ENCODE measurements at places on chromosomes 6 and 20.

DNA sequence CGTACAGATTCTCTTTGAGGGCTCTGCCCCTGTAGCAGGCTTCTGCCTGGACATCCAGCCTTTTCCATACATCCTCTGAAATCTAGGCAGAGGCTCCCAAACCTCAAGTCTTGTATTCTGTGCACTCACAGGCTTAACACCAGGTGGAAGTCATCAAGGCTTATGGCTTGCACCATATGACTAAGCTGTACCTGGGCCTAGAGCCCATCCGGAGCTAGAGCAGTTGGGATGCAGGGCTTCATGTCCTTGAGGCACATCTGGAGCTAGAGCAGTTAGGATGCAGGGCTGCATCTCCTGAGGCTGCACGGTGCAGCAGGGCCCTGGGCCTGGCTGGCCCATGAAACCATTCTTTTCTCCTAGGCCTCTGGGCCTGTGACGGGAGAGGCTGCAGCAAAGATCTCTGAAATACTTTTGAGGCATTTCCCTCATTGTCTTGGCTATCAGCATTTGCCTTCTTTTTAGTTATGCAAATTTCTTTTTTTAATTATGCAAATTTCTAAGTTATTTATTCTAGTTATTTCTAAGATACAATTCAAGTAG lies 98.7 kb downstream of the CD24 start:
- DNase-seq: no peak

DNA sequence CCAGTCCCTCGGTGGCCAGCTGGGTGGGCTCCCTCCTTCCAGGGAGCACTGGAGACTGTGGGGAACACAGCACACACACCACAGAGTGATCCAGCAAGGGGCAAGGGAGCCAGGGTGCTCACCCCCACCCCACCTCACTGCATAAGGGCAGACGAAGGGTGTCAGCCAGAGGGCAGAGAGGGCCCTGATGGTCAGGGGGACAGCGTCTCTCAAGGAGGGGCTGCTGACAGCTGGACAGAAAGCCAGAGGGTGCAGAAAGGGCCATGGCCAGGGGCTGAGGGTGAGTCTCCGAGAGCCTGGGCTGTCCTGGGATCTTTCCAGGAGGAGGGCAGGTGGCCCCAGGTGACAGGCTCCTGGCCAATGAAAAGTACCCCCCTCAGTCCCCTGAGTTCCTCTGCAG lies 73.4 kb upstream of the PMEPA1 start:
- no peak for DNase-seq

DNA sequence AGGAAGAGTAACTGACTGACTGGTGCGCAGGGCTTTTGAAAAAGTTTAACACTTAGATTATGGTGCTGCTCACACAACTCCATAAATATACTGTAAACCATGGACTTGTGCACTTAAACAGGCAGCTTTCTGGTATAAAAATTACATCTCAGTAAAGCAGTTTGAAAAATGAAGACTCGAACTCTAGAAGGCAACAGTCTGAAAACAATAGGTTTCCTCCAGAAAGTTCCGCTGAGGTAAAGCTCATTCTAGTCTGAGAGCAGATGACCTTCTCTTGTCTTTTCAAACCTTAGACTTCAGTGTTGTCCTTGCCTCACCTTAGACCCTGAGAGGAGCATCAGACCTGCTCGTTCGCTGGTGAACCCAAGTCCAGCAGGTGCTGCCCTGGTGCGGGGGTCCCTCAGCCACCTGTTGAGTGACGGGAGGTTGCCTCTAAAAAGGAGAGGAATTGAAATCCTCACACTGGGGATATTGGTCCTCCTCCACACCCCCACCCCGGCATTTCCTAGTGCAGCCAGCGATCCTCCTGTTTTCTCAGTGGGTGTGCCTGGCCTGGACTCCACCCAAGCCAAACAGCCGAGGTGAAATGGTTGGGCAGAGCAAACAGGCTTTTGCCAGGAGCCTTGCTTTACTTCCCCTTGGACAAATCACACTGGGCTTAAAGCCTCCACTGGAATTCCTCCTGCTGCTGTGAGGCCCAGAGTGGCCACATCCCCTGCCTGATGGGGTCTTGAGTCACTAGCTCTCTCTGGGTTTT lies 14.7 kb upstream of the PYGB start:
- no peak for DNase-seq

- no peak for DNase-seq
Measured at GRCh38 chr20:11195899-11196558, 522.2 kb upstream of the JAG1 start.

DNA sequence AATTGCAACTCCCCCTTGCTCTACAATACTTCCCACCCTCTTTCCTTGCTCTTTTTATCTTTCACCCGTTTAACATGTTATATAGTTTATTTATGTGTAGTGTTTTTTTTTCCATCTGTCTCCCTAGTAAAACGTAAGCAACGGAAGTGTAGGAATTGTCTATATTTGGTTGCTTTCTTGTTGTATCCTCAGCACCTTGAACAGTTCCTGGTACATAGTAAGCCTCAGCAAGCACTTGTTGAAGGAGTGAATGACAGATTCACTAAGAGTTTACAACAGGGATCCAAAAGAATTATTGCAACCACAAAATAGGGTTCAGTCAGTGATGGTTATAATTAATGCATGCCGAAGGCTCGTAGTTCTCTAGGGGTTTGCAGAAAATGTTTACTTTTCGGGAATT lies 242.7 kb downstream of the SAMD5 start:
- no peak for DNase-seq

DNA sequence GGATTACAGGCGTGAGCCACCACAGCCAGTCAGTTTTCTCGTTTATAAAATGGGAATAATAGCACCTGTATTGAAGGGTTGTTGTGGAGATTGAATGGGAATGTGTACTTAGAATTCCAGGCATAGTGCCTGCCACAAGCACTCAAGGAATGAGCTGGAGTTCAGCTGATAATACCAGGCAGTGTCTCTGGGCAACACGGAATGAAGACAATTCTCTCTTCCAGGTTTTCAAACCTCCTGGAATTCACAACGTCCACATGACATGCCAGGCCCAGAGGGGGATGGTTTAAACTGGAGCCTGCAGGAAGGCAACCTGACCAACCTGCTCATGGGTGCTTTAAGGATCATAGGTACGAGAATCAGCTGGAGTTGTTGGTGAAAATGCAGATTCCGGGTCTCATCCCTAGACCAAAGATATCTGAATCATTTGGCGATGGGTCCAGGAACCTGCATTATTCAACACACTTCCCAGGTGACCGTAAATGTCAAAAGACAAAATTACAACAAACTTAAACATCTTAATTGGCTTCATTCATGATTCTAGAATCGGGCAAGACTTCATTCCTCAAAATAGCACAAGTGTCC lies 1.9 kb upstream of the PTPN1 start:
- no peak for DNase-seq

- no peak for DNase-seq
Measured at GRCh38 chr20:40319741-40320516, 369.1 kb downstream of the MAFB start.

DNA sequence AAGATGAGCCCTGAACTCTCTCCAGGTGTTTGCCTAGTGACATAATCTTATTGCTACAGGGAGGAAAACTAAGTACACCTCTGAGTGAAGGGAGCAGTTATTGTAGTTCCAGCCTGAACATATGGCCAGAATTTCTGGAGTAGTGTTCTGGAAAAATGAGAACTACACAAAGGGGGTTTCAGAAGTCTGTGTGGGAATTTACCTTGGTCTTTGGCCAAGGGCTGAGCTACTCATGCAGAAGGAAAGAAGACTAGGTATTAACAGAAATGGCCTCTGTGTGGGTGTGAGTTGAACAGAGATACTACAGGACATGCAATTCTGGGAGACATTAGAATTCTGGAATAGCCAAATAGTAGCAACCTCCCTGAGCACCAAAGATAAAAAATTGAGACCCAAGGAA lies 1009.7 kb upstream of the GJE1 start:
- DNase-seq: no peak

GRCh38 chr20:4187147-4187546 lies 171.8 kb upstream of the RNF24 start:
- no peak for DNase-seq

DNA sequence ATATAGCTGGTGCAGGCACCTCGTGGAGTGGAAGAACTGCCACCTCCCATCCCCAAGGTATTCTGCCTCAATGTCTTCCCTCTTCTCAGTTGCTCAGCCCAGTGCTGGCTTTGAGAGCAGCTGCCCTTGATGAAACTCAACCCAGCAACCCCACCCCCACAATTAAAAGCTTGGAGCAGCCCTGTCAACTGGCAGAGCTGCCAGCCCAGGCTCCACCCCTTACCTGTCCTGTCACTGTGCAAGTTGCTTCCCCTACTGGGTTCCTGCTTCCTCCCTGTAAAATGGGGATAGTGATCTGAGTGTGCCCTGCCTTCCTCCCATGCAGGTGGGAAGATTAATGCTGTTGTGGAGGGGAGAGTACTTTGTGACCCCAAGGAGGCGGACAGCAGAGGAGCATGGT lies 4.5 kb downstream of the TMEM63B start:
- DNase-seq: no peak

DNA sequence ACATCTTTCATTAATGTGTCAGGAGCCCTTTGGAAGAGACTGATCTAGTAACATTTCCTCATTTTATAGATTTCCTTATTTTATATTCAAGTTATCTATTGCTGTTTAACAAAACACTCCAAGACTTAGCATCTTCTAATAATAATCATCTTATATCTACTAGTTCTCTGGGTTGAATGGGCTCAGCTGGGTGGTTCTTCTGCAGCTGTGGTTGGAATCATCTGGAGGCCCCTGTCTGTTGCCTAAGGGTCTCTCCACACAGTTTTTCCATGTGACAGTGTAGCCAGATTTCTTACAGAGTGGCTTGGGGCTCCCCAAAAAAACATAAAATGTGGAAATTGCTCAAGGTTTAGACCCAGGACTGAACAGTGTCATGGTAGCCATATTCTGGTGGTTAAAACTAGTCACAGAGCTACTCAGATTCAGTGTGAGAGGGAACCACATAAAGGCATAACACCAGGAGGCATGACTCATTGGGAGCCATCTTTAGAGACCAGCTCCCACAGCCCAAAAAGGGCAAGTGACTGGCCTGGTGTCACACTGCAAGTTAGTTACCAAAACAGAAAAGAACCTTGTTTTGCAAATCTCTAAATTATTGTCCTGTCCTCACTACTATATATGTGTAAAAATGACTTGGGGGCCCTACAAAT lies 11.5 kb downstream of the SLC2A10 start:
- DNase-seq: no peak

- no peak for DNase-seq
Measured at GRCh38 chr6:29953001-29953441, 10.7 kb downstream of the HLA-A start.

DNA sequence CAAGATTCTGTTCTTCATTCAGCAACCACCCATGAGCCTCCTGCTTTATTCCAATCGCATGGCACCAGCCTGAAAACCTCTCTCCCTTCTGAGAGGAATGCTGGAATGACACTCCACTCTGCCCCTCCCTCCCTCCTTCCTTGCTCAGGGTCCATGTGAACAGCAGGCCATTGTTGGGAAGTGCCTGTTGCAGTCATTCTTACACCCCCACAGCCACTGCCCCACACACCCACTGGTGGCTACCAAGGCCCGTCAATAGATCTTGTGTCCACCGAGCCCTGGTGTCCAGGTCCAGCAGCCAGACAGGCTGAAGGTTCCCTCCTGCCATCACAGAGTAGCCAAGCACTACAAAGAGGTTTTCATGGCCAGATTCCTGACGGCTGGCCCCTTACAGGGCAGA lies 6.5 kb downstream of the PDRG1 start:
- no peak for DNase-seq

- no peak for DNase-seq
Measured at GRCh38 chr6:14396826-14397517, 279.4 kb downstream of the CD83 start.

DNA sequence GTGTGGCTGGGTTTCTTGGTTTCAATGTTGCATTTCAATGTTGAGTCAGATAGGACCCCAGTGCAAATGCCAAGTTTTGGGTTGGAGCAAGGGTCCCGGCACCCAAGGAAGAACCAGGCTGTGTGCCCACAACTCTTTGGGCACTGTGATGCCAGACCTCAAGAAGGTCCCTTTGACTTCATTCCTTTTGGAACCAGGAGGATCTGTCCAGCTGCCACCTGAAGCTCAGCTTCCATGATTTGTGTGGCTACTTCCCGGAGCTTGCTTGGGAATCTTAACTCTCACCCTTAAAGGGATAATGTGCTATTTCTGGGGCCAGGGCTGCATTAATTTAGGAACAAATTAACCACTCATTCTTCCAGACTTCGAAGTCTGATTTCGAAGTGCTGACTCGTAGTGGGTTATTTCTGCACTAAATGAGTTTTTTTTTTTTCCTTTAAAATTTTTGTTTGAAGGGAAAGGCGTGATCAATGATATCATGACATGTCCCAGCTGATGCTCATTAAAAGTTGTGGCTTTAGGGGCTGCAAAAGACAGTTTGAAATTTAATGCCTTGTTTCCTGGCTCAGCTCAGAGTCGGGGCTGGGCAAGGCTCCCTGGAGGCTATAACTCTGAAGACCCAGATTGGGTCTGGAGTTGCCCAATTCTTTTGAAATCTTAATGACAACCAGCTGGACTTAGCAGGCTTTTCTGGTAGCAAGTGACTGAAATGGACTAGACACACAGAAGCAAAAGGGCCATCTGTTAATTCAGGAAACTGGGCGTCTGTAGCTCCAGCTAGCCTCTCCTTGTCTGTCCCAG lies 24.0 kb upstream of the PHACTR3 start:
- DNase-seq: no peak

DNA sequence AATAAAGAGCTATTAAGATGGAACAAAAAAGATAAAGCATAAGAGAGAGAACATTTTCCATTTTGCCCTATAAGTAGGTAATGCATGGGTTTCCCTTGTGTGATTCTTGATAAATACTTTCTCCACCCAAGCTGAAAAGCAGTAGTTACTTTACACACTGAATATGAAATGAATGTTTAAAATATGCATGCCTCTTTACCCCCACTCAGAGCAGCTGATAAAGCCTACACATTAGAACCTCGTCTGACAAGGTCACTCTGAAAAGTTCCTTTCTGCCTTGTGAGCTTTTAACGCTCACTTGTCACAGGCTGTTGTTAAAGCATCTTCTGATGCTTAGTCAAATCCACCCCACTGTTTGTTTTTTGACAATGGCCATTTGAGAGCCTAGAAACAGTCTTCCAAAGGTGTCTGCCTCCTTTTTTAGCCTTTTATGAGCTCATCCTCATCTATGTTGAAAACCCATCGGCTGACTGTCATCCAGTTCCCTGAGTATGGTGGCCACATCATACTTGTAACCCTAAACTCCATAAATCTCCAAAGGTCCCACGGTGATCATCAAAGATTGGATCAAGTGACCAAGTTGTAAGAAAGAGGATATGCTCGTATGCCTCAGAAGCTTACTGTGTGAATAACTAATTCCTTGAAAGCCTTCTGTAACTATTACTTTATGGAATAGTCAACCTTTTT lies 102.8 kb downstream of the ATXN1 start:
- DNase-seq: no peak

Data from activated T-helper 1 cell treated with anti-CD3 and anti-CD28 coated beads, Interleukin-2, amount 50 U/mL, for 16 hours (primary cell).